Fibroblast of skin of abdomen (primary cell): ENCODE measurements at places on chromosomes 1 and 21.

DNA sequence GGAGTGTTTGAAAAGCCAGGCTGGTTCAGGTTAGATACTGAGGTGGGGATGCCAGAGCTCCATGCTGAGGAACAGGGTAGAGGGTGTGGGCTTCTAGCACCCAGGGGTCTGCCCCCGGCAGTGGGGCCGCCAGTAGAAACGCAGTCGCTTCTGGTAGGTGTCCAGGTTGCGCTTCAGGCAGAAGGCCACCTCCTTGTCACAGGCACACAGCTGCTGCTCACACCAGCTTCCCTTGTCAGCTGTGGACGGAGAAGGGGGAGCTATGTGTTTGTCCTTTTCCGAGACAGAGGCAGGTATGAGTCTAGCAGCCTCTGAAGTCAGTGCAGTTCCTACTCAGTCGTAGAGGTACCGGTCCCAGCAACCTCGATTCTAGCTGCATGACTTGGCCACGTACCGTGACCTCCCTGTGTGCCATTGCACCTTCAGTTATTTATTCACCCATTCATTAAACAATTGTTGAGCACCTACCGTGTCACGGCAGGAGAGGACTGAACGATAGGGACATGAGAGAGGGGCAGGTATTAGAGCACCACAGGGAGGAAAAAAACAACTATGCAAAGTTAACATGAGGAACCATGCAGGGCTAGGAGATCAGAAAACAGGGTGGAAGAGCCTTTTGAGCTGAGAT is 5.2 kb downstream of the PLA2G2D start:
- no peak for DNase-seq

GRCh38 chr1:153612111-153612754 is 704 bp downstream of the S100A16 start:
- no peak for DNase-seq

DNA sequence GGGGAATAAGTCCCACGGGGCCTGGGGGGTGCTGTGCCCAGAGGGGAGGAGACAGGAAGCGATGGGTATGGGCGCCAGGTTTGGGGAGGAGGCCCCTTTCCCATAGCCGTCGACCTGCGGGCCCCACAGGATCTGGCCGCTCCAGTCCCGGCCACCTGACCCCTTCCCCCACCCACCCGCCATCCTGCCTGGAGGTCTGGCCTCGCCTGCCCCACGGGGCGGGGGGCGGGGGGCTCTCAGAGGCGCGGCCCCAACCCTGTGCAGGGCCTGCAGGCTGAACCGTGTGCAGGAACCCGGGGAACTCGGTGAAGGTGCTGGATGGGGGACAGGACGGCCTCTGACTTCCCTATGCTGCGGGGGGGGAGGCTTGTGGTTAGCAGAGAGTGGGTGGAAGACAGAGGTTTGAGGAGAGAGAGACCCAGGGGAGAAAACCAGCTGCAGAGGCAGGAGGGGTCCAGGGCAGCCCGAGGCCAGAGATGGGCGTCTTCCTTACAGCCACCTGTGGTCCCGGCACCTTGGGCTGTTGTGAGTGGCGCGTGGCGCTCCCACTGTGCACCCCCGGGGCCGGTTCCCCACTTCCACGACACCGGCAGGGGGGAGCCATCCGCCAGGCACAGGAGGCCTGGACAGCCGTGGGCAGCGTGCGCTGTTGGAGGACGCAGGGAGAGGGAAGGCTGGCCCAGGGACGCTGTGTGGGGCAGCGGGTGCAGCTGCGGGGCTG is 2.5 kb upstream of the TNFRSF18 start:
- peak; percentile 23 for DNase-seq

DNA sequence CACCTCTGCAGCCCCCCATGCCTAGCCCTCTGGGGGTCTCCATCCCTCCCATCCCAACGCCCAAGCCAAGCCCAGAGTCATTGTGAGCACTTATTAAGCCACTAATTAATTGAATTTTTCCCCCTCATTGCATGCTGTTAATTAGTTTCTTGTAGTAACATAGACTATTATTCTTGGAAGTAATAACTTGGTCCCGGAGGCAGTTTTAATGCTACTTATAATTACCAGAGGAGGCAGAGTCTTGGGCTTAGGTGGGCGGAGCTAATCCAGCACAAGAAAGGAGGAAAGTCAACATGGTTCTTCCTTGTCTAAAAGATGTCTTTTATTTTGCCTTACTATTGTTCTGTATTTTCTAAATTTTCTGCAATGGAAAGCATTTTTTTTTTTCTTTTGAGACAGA is 27.7 kb downstream of the FBXO2 start:
- no peak for DNase-seq

- DNase-seq = no peak
Measured at GRCh38 chr1:180116964-180117763, 37.5 kb upstream of the QSOX1 start.

DNA sequence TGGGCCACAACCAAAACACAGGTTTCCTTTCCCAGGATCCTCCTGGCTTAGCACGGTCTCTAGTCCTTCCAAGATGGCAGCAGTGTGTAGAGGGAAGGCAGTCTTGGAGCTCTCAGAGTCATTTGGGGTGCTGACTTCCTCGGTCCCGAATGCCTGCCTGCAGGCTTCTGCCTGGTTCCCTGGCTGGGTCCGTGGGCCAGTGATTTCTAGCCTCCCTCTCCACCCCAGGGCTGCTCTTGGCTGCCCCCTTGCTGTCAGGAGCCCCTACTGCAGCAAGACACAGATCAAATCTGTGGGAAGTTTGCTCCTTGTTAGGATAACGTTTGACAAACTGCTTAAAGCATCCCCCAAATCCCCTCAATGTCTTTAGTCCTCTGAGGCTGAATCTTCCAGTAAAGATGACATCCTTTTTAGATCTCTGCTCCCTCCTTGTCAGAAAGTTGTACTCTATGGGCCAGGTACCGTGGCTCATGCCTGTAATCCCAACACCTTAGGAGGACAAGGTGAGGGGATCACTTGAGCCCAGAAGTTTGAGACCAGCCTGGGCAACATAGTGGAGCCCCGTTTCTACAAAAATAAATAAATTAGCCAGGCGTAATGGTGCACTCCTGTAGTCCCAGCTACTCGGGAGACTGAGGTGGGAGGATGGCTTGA is 272.5 kb downstream of the RRAGC start:
- peak; percentile 8 for DNase-seq

GRCh38 chr1:233393926-233394680 is 66.6 kb downstream of the MAP3K21 start:
- no peak for DNase-seq

DNA sequence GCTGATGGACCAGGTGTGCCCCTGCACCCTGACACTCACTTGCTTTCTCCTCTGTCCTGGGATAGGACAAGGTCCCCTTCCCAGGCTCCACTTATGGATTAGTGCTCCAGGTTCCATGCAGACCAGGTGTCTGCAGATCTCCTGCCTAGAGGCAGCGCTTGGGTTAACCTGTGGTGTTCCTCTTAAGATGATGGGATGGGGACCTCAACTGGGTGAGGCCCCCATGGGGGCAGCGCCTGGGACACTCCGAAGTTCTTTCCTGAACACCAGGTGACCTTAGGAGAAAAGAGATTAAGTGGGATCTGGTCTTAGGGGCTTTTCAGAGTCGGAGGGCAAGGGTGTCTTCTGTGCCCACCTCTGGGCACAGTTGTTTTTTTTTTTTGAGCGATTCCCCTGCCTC is 21.2 kb downstream of the TNNT2 start:
- no peak for DNase-seq

DNA sequence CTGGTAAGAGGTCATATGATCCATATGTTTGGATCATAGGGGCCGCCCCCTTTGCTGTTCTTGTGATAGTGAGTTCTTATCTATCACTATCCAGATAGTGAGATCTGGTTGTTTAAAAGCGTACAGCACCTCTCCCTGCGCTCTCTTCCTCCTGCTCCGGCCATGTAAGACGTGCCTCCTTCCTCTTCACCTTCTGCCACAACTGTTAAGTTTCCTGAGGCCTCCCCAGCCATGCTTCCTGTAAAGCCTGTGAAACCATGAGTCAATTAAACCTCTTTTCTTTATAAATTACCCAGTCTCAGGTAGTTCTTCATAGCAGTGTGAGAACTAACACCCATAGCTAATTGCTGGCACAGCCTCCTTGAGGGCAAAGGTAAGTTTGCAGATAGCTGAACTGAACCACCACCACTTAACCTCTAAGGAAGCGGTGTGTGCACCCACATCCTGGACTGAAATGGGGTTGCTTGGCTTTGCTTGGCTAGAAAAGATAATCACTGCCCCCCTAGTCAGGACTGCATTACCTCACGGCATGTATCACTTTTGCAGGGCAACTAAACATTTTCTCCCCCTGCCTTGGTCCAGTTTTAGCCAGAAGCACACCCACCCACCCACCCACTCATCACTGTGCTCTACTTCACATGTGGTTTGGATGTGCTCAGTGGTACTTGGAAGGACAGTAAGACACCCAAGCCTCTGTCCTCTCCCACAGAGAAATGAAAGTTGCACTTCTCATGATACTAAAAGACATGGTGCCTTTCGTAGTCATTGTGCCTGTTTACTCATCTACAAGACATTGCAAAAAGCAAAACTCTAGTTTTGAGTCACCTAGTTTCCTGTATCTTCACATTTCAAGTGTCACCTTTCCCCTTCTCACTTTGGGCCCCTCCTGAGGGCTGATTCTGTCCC is 23.1 kb upstream of the PTAFR start:
- no peak for DNase-seq

DNA sequence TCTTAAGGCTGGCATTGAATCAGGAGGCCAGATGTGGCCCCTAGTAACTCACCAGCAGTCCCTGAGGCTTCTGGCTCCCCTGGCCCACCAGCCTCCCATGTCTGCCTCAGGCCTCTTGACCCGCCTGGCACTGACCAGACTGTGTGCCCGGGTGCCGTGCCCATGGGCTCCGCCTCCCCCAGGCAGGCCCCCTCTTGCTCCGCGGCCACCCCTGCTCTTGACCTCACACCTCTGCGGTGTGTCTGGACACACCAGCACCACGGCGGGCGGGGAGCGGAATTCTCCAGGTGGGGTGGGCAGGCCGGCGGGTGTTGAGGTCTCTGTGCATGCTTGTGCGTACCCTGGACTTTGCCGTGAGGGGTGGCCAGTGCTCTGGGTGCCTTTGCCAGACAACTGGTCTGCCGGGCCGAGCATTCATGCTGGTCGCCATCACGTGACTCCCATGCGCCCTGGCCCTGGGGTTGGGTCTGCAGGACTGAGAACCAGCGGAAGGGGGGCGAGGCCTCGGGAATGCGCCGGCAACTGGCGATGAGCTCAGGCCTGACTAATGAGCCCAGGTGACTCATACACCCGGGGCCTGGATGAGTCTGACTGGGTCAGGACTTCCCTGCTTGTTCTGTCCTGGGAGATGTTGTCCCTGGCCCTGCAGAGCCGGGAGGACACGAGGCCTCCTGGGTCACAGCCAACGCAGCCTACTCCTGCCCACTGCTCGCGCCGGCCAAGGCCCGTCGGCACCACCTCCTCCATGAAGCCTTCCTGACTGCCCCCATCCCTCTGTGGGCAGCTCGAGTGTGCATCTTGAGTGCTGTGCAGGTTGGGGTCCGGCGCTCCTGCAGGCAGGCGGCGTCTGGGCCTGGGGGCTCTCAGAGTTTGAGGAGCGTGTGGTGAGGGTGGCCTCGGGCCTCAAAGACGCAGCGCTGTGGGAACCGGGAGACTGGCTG is 22.6 kb downstream of the COL18A1 start:
- DNase-seq = peak; percentile 87

DNA sequence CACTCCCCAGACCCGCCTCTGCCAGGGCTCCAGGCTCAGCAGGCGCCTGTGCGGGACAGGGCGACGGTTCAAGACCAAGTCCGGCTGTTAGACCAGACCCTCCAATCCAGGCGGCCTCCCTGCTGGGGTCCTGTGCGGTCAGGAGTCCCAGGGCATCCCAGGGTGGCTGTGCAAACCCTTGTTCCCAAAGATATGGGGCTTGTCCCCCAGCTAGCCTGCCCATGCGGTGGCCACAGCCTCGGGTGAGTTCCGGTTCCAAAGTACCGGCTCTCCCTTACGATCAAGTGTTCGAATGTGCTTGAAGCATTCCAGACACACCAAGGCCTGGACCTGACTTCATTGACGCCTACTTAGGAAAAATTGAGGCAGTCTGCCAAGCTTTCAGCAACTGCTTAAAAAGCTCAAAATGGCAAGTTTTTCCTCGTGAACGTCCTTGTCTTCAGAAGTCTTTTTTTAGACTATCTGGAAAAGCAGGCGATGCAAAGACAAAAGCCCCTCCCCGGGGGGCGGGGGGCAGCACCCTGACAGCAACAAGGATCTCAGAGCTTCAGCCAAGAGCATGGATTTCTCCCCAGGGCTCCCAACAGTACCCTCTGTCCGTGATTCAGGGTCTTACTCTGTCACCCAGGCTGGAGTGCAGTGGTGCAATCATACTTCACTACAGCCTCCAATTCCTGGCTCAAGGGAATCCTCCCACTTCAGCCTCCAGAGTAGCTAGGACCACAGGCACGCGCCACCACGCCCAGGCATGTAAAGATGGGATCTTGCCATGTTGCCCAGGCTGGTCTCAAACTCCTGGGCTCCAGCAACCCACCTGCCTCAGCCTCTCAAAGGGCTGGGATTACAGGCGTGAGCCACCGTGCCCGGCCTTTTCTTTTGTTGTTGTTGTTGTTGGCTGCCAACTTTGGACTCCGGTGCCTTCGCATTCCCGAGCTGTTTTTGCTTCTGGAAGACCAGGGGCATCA is 2.3 kb downstream of the FAAP20 start:
- peak; percentile 66 for DNase-seq

- no peak for DNase-seq
Measured at GRCh38 chr21:41976611-41977010, 22.8 kb upstream of the C2CD2 start.

GRCh38 chr1:7046891-7047290 is 261.6 kb downstream of the CAMTA1 start:
- DNase-seq = no peak

DNA sequence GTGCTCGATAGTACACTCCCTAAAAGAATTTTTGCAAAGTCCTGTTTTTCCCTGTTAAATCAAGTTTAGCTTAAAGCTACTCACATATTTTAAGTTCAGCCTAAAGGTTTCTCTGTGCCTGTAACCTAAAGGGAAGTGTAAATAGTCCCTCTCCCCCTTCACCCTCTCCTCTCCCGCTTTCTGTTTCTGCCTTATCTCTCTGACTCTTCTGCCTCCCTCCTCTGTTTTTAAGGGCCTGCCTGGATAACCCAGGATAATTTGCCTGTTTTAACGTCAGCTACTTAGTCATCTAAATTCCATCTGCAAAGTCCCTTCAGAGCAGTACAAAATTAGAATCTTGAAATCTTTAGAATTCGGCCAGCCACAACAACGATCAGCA is 92.6 kb downstream of the NID1 start:
- DNase-seq = peak; percentile 81

DNA sequence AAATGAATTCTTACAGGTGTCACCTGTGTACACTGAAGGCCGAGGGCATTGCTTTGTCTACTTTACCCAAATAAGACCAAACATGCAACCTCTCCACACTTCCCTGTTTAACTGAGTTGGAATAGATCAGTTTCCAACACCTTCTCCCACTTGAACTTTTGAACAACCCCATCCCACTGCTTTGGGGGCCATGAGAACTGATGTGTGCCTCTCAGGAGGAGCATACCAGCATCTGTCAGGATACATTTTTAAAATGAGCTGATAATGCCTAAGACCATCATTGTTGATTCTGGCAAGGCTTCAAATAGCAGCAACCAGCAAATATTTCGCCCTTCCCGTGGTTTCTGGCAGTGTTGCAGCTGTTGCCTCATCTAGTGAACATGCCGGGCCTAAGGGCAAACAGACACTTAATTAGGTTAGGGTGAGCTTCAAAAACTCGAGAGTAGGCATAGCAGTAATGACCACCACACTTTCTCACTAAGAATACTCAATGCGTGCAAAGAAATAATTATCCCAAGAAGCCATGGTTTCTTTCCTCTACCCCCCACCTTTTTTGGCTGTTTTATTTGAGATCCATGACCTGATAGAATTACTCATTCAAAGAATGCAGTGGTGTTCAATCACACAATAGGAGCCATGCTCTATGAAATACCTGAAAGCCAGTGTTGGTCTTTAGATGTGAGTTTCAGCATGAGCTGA is 63.7 kb downstream of the MAP10 start:
- DNase-seq = peak; percentile 89

GRCh38 chr1:91031081-91031480 is 9.2 kb upstream of the ZNF644 start:
- no peak for DNase-seq
